ENCODE measurements at places on chromosomes 1 and 21. TPM values are rescaled to one million over a fixed set of nuclear protein-coding genes. Genes with fewer than 3 reads are reported as not detected.

DNA sequence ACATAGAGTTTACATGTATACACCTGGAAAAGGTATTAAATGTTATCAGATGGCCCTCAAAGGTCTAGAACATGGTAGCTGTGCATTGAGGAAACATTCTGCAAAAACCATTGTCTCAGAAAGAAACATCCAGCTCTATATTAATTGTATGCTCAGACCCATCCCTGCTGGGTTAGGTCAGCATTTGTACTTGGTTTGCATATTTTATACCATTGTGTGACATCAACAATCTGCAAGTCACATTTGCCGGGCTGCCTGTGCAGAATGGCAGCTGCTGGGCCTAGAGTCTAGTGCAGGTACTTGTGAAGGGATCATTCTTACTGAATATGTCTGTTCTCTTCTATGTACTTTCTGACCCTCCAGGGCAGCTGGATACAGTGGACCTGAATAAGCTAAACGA is 43.9 kb upstream of the LAMC2 start:
- DNase-seq, result no peak

DNA sequence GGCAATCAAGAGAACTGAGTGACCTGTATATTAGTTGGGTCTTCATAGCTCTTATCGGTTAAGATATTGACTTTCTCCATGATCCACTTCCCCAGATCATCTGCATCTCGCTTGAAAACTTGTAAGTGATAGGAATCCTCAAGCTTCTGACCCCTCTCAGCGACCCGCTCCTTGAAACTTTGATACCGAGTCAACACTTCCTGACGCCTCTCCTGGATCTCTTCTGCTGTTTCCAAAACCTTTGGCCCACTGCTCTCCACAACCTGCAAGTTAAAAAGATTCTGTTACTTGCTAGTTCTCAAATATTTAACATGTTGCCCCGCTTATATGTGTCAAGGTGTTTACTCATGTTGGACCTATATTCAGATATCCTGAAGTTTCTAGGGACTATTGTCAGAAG is 1.4 kb downstream of the SPTA1 start:
- no peak for DNase-seq

NBPF4 gene
- total RNA-seq, result 0.11 TPM

DNA sequence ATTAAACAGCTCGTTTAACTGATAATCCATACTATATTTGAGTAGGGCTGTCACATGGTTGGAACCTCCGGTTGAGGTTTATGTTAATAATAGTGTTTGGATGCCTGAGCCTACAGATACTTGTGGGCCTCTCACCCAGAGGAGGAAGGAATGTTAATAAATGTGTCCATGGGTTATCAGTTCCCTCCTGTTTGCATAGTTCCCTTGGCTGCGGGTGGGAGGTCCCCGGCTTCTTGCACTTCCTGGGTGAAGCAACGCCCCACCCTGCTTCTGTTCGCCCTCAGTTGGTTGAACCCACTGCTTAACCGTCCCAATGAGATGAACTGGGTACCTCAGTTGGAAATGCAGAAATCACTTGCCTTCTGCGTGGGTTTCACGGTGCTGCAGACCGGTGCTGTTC is 23.6 kb upstream of the GBP1 start:
- no peak for DNase-seq

OR2T11 gene
- not detected for total RNA-seq

DNA sequence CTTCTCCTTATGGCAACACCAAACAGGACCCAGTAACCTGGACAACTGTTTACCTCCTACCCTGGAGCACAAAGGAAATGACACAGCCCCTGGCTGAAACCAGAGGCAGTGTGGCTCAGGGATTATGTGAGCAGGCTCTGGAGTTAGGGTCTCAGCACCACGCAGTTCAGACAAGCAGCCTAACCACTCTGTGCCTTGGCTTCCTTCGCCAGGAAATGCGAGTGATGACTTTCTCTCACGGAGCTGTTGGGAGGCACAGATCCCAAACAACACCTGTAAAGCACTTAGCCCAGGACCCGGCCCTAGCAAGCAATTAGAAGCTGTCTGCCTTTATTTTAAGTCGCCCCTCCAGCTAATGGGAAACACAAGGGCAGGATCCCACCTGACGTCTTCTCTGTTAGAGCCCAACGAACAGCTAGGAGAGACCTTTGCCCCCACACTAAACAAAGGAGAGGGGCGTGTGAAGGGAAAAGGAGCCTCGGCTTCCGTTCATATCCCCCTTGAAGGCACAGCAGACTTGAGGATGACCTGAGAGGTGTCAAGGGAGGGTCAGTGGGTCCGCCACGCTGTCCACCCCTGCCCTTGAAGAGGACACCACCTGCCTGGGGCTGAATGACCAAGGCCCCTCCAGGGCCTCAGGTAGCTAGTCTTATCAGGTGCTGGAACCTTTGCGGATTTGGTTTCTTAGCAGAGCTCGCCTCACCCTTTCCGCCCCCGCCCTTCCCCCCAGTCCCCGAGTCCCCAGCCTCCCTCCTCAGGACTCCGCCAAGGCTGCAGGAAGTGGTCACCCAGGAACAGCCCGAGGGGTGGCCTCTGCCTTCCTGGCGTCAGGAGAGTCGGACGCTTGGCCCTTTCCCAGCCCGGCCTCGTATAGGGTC is 860 bp downstream of the TMEM63A start:
- DNase-seq, result peak; percentile 70

DNA sequence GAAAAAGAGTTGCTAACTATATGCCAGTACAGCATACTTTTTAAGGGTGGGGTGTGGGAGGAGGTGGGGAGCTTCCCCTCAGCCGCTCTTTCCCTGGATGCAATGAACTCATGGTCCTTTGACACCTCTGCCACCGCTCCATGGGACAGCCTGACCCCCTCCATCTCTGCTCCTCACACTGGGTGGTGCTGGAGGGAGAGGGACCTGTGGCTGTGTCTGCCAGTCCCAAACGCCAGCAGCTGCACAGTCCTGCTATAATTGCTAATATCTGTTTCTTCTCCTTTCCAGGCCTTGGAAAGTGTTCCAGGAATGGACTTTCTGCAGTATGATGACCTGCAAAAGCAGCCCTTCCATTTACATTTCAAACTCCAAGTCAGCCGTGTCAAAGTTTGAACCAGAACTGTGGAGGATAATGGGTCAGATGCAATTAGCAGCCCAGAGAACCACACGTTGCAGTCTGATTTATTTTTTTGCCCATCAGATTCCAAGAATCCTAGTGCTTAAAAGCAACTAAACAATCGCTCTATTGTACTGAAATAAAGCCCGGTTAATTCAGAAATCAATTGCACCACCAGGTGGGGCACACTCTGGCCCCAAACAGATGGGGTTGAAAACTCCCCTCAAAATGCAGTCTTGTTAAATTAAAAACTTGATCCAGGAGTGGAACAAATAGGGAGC is 160.7 kb upstream of the LMO4 start:
- no peak for DNase-seq

DNA sequence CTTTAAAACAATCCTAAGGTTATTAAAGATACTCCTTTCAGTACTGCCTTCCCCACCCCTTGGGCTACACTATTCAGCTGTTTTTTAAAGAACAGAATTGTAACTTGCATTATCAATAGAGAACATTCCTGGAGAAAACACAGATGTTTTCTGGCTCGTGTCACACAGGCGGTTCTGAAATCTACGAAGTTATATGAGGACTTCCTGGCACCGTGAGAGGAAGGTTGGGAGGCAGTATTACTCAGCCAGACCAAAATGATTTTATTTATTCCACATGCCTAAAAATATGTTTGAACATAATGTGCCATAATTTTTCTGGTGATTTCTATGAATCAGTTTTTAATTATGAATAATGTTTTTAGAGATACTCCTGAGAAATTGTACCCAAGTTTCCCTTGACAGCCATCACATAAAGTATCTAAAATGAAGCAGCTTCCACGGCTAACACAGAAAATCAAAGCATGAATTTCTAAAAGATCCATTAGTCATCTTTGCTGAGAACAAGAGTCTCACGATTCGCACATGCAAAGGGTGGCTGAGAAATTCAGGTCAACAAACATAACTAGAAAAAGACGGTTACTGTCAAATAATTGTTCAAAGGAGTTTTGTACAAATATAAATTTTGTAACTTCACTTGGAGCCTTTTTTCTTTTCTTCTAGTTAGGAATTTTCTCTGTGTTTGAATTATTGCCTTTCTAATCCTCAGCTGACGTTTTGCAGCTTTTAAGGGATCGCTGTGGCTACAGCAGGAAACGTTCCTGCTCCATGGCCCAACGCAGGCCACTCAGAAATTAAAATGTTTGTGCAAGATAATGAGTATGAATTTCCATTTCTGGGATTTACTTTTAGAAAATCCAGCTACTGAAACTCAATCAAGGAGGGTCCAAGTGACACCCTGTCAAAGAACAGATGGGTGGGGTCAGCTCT is 8.0 kb upstream of the SIM2 start:
- no peak for DNase-seq

DNA sequence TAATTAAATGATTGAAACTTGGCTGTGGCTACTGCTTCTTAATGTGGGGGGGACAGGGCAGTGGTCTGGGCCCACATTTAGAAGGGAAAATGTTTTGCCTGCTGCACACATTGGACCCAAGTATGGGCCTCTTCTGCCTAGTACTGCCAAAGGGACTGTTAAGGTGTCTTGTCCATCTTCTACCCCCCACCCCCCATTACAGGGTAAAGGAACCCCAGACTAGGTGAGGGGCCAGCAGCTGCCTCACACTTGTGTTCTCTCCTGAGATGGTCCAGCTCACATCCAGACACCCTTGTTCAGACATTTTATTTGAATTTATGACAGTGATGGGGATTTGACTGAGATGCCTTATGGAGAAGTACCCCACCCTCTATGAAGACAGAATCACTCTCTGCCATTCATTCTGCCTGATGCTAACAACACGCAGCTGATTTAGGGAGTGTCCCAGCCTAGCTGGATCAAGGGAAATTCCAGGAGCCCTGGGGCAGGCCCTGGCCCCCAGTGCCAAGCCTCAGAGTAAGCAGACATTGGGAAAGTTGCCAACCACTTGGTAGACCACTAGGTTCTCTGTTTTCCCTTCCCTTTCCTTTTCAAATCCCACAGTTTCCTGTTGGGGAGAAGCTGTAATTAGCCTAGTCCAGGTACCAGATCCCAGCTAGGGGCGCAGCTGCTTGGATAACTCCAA is 42.1 kb downstream of the YARS1 start:
- no peak for DNase-seq

DNA sequence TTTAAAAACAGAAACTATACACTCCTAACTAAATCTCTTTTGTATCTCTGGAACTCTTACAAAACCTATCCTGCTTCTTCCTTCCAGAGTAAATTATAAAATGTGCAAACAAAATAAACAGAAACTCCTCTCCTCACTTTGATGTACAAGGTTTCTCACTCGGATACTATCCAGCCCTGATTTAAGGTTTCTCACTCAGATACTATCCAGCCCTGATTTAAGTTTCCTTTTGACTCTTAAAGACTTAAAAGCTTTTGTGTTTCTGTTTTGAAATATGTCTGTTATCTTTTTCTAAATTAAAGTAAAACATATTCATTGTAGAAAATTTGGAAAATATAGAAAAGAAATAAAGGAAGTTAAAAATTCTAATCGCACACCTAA is 132.5 kb downstream of the CRB1 start:
- no peak for DNase-seq

IL23R gene
- 0.19 TPM for total RNA-seq

SPTA1 gene
- not detected for total RNA-seq

DNA sequence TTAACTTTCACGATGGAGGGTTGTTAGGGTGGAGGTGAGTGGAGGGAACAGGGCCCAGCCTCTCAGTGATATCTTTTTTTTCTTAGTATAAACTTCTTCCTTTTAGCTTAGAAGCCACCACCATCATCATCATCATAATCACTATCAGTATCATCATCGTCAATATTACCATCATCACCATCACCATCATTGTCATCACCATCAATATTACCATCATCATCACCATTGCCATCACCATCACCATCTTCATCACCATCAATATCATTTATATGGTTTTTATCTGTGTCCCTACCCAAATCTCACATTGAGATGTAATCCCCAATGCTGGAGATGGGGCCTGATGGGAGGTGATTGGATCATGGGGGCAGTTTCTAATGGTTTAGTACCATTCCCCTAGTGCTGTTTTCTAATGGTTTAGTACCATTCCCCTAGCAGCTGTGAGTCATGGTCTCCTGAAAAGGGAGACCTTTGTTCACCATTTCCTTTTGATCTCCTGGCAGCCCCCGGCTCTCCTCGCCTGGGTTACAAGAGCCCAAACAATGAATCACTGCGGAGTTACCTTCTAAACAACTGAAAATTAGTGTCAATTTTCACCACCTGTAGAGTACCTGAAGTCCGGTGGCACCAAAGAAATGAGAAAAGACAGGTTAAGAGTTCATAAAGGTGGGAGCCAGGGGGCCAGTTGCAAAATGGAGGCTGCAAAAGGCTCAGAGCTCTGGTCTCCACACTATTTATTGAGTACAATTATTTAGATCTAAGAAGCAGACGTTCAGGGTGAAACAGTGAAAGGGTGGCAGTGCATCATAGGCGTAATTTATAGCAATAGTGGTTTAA is 3.1 kb upstream of the PLA2G2E start:
- DNase-seq, result no peak

- no peak for DNase-seq
These were observed 46.7 kb upstream of the SERBP1 start for GRCh38 chr1:67476906-67477305.

DNA sequence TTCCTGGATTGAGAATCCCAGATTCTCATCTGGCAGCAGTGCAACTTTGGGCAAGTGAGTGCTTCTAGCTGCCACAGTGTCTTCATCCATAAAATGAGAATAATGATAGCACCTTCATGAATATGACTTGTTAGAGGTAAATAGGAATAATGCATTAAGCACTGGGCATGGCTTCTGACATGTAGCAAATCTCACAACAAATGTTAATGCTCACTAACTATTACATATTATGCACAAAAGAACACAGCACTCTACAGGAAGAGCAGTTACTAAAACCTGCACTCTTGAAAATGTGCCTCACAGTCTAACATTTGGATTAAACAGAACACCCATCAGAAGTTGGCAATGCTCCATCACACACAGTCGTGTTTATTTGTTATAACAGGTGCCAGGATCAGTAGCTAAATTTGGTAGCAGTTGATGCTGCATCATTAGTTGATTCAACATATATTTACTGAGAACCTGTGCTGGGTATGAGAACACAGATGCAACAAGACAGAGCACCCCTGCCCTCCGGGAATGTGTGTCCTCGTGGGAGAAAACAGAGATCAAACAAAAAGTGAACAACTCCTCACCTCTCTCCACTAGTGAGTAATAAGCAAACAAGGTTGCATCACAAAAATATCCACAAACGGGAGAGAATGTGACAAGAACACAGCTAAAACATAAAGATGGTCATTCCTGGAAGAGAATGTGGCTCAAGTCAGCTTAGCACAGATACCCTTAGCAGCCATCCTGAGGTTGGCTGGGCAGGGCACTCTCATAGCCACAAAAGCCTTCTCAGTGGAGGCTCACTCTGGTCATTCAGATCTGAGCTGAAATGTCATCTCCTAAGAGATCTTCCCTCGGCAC is 26.2 kb upstream of the LBR start:
- DNase-seq, result no peak

GRCh38 chr1:111967067-111967690 is 22.3 kb downstream of the KCND3 start:
- no peak for DNase-seq

- DNase-seq, result no peak
These were observed 230.3 kb downstream of the CENPF start for GRCh38 chr1:214833178-214833756.

SYT11 gene
- 13.6 TPM for total RNA-seq

- DNase-seq, result no peak
These were observed 60.6 kb downstream of the WARS2 start for GRCh38 chr1:119079881-119080280.

SELENBP1 gene
- not detected for total RNA-seq

CYP4X1 gene
- total RNA-seq, result not detected

CAPN9 gene
- not detected for total RNA-seq

APOBEC4 gene
- total RNA-seq, result not detected
